ENCODE measurements at places on chromosomes 16 and 17.
A peak's percentile ranks its signal among the peaks of the same experiment; 100 is the strongest.

DNA sequence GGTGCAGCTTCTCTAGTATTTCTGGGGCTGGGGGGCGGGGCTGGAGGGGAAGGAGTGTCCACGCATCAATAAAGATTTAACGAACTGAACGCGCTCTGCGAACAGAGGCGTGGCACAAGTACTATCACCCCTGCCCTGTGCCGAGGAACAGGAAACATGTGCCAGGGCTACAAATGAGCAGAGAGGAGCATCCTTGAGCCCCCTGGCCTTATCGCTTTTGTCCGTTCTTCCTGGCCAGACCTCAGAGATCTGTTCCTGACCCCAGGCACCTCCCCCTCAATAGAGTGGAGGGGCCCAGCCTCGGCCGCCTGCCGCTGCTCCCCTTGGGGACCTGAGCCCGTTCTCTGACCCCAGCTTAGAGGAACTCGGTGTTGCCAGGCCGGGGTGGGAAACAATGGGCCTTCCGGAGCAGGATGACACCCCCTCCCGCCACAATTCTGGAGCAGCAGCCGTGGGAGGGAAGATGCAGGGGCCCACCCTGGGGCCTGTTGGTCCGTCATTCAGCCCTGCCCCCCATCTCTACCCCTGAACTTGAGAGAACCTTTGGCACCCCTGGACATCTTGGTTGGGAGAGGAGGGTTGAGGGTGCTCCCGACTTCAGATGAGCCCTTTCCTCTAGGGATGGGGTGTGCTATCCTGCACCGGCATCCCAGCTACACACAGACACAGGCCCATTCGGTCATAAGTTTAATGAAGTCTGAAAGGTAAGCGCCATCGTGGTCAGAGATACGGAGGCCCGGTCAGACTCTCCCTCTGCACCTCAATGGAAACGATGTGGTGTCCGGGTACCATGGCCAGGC is 1.1 kb downstream of the NAA38 start:
- DNase-seq = no peak

GRCh38 chr16:67445441-67445912 is 14.6 kb downstream of the HSD11B2 start:
- DNase-seq = no peak

DNA sequence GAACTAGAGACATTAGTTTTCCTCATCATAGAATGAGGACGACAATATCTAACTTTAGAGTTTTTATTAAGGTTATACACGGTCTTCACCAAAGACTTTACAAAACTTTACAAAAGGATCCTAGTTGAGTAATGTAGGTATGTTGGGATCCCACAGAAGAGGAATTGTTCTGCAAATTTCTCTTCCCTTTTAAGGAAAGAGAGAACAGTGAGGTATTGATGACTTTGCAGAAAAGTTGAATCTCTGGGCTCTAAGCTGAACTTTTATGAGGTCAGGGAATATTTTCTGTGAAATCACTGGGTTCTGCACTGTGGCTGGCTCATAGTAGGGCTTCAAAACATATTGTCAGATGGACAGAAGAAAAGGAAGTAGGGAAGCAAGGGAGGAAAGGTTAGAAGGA is 89.8 kb upstream of the PIRT start:
- no peak for DNase-seq

DNA sequence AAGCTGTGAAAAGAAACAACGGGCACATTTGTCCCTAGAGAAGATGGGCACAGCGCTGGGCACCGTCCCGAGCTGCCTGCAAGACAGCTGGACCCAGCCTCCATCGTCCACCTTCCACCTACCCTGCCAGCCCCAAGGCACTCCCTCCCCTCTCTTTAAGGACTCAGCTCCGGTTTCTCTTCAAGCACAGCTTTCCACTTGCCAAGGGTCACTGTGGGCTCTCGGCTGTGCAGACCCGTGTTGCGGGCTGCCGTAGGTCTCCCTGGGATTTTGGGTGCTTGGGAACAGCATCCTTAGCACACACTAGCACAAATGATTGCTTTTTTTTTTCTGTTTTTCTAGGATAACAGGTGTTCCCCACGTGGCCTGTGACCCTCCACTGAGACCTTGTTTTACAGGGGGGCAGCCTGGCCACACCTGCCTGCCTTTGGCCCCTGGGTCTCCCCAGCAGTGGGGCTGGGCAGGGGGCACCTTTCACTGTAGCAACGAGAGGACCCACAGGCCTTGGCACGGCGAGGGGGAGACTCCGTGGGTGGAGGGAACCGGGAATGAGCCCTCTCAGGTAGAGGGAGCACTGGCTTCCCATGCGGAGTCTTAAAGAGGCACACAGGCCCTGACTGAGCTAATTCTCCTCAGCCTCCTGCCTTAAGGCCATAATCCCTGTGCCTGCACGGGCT is 1.4 kb downstream of the CHMP6 start:
- no peak for DNase-seq

DNA sequence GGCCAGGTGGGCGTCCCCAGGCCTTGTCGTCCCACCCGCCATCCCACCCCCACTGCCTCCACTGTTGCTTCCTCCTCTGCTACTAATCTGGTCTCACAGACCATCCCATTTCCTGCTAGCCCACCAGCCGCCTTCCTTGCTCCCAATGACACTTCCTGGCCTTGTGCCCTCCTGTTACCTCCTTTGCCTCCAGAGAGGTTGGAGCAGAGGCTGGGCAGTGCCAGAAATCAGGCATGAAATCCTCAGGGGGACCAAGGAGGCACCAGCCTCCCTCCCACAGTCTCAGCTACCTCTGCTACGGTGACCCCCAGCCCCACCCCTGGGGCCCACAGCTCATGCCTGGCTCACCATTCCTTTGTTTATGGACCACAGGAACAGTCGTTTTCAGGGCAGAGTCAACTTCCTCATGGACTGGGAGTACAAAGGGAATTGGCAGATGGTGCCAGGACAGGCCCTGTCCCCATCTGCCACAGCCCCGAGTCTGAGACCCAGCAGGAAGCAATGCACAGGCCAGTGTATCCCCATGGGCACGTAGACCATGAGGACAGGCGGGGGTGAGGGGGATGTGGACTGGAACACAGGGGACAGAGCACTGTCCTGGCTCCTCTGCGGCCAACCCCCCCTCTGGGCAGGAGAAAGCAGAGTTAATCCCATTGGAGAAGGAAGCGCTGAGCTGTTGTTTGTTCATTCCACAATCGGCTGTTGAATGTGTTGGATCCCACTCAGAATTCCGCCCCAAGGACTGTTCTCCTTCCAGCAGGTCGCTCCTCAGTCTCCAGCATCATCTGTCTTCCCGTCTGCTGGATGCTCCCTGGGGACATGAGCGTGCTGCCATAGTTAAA is 2.2 kb upstream of the CDH5 start:
- no peak for DNase-seq

- DNase-seq = peak; percentile 28
Observed at GRCh38 chr16:81634380-81635062, 144.6 kb upstream of the PLCG2 start.

DNA sequence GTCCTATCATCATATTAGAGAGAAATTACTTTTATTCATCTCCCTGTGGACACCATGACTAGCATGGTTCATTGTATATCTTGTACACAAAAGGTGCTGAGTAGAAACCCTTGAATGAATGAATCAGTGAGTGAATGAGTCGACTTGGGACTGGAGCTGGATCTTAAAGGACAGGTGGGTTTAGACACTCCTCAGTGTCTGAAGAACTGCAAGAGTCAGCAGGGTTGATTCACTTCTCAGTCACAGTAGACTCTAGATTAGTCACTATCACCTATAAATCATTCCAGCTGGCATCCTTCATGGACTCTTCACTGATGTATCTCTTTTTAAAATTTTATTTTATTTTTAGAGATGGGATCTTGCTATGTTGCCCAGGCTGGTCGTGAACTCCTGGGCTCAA is 30.1 kb upstream of the PMFBP1 start:
- no peak for DNase-seq

- peak; percentile 45 for DNase-seq
Observed at GRCh38 chr17:77269696-77270681, 129.2 kb downstream of the SEC14L1 start.

DNA sequence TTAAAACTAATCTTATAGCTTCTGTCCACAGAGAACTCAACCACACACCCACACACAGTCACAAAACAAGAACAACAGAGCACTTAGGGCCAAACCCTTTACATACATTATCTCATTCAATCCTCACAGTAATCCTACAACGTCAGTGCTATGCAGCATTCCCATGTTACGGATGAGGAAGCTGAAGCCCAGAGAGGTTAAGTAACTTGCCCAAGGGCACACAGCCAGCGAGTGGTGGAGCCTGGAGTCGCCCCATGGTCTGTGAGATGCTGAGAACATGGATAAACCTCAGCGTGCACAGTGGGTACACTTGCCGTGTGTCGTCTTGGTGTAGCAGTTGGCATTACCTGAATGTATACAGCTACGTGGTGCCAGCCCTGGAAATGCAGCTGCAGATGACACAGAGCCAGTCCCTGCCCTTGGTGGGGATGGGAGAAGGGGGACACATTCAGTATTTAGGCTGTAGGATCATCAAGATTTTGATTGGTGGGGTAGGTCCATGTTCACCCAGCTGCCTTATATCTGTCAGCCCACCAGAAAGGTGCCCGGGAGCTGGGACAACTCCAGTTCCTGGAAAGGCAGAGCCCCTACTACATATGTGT is 177.0 kb downstream of the IRF8 start:
- no peak for DNase-seq

DNA sequence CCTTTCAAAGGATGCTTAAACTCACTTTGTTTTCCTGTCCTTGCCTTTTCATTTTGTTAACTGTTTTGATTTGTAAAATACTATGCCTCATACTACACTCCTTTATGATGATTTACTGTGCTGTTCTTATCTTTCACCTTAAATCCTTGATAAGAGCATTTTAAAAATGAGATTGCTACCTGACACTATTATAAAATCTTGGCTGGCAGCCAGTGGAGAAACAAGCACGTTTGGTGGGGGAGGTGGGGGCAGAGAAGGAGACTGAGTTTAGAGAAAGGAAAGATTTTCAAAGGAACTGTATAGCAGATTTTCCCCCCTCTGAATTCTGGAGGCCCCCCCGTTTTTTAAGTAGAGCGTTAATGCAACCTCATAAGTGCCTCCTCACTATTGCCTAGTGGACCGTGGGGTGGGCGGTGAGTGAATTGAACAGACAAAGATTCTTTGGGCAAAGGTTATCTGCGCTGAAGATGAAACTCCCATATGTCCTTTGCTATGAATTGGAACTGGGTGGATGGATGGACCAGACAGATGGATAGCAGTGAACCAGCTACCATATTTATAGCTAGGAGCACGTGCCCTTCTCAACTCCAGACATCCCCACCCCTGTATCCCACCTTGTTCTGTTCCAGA is 200.2 kb downstream of the CCDC182 start:
- DNase-seq = peak; percentile 66

DNA sequence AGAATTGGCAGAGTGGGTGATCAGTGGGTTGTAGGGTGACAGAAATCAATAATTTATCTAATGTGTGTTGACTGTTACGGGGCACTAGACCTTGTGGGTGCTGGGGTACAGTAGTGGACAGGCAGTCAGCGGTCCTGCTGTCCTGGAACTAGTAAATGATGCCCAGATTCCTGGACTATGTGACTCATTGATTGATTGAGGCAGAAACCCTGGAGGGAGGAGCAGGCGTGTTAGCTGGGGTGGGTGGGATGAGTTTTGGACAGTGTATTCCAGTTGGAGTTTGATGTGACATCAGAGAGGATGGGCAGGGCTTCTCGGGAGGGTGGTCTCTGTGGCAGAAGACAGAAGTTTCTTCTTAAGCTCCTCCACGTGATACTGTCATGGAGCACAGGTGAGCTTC is 24.4 kb downstream of the PRMT7 start:
- no peak for DNase-seq

DNA sequence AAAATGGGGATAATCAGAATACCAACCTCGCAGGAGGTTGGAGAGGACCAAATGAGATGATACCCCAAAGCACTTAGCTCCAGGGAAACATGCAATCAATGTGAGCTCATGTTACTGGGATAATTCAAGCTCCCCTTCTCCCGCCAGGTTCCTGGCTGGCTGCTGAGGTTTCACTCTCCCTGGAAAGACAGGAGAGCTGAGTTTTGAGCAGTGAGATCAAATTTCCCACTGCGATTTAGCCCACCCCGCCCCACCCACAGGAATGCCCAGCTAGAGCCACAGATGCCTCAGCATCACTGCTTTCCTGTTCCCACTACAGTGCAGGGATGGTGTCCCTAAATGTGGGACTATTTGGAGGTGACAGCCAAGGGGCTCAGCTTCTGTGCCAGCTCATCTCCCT is 56.7 kb downstream of the ZNF423 start:
- no peak for DNase-seq

DNA sequence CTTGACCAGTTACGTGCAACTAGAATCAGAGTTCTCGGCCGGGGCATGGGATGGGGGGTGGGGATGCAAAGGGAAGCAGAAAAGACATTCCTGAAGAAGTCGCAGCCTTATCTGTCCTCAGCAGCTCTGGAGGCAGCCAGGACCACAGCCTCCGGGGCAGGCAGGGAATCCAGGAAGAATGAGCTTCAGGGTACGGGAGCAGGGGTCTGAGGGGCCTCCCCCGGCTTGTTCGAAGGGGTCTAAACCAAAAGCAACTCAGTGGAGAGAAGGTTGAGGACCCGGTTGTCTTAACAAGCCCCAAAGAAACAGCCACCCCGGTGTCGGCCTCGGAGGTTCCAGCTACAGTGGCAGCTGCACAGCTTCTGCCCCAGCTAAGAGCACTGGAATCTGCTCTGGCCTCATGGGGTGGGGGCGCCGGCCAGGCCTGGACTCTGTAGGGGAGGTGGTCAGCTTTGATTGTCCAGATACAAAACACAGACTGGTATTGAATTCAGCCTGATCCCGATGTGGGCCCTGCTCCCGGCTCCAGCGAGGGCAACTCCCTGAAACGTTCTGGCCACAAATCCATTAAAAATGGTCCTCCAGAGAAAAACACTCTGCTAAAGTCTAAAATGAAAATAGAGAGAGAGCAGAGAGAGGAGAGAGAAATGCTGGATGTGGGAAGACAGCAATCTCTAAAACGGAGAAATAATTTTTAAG is 7.7 kb downstream of the HOXB4 start:
- DNase-seq = no peak

GRCh38 chr16:86578611-86579267 is 390 bp downstream of the FOXL1 start:
- DNase-seq = no peak

- no peak for DNase-seq
Observed at GRCh38 chr16:8850279-8850885, 18.4 kb downstream of the CARHSP1 start.

DNA sequence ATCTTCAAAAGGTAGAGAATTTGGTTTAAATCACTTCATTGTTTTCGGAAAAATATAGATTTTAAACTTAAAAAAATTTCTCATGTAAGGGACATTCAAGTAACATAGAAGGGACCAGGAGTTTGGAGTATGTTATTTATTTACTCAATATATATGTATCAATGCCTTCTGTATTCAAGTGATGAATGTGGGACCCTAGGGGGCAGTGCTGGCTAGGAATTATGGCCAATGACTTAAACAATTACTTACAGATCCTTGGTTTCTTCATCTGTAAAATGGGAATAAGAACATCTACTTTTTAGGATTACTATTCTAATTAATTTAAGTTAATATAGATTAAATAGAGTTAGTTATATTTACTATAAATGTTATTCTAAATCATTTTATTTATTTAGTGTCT is 886.3 kb upstream of the RBFOX1 start:
- DNase-seq = no peak

- DNase-seq = peak; percentile 19
Observed at GRCh38 chr16:74186561-74186971, 110.0 kb upstream of the PSMD7 start.

- no peak for DNase-seq
Observed at GRCh38 chr17:81090361-81091136, 55.6 kb downstream of the BAIAP2 start.
